ENCODE measurements at places on chromosomes 7 and 10.

GRCh38 chr7:154892459-154892858 is 110.5 kb downstream of the PAXIP1 start:
- DNase-seq, result no peak

DNA sequence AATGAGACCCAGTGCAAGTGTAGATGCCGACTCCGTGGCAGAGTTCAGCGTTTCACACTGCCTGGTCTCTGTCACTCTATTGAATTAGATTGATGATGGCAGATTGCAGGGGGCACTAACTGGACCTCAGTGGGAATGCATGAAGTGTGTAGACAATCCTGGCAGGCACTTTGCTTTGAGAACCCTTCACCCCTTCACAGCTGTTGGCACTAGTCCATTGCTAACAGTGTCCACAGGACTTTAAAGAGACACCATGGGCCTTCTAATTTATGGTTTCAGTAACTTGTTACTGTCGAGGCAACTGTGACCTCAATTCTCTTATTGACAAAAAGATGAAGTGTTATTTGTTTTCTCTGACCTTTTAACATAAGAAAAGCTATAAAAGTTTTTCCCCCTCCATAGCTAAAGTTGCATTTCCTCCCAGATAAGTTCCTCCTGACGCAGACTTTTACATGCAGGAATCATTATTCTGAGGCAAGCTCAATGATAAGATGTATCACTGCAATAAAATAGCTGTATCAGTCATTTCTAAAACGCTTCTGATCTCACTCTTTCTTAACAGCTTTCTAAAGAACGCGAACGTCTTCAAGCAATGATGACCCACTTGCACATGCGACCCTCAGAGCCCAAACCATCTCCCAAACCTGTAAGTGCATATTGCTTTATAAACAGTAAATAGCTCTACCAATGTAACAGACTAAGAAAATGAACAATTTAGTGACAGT is 238.9 kb downstream of the FOXP2 start:
- no peak for DNase-seq

GRCh38 chr7:105020926-105021325 is 6.9 kb downstream of the KMT2E start:
- DNase-seq, result no peak

DNA sequence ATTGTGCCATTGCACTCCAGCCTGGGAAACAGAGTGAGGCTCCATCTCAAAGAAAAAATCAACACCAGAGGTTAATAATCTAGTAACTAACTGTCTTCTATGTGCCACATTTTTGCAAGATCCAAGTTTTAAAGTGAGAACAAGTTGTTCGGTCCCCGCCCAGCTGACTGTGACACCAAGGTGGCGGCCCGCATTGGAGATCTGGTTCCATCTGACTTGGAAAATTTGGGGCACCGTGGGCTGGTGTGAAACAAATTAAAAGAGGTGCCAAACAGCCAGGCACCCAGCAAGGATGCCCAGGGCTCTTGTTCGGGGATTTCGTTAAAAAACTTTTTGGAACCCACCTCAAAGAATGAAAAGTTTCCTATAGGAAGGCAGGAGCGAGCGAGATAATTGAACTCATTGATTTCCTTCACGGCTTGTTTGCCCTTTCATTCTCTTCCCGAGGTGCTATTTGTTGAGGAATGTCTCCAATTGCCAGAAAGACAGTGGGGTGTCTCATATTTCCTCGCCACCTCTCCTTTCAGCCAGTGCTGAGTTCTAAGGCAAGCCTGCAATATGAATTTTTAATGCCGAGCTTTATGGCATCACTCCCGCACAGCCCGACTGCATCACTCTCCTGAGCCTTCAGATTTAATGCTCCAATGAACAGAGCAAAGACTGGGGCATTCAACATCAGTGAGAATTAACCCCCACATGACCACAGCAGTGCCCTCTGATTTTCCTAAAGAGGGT is 156.9 kb upstream of the SH2B2 start:
- DNase-seq, result no peak

- no peak for DNase-seq
Observed at GRCh38 chr7:2480070-2480408, 3.8 kb upstream of the GRIFIN start.

DNA sequence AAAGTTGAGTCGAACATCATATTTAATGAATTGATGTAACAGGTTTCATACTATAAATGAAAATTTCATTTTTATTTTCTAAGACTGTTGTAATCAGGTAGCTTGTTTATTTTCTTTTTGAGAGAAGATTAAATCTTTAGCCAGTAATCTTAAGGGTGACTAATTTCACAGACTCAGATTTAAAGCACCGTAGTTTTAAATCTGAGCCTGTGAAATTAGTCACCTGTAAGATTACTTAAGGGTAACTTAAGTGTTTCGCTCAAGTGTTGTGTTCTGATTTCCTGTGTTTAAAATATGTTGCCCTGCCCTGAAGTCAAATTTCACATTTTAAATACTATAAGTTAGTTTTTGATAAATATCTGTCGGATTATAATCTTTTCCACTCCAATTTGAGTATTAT is 35.8 kb upstream of the TMEM236 start:
- DNase-seq, result no peak

- no peak for DNase-seq
Observed at GRCh38 chr7:66152371-66153191, 37.9 kb downstream of the CRCP start.

DNA sequence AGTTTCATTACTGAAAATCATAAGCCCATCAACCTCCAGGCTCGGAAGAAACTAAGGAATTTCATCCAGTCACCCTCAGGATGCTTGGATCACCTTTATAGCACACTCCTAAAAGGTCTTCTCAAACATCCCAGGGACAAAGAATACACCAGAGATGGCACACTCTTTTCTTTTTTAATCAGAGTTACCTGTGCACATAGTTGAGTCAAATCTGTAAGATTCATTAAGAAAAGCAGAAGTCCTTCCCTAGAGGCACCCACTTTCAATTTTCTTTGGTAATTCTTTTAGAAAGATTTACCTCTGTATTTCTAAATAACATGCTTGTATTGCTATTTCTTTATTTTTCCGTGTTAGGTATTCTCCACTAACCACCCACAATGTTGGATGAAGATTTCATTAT is 50.6 kb upstream of the IL6 start:
- no peak for DNase-seq

- DNase-seq, result no peak
Observed at GRCh38 chr10:88530629-88531391, 52.3 kb downstream of the RNLS start.

GRCh38 chr7:137036768-137037167 is 168.3 kb downstream of the CHRM2 start:
- DNase-seq, result no peak

DNA sequence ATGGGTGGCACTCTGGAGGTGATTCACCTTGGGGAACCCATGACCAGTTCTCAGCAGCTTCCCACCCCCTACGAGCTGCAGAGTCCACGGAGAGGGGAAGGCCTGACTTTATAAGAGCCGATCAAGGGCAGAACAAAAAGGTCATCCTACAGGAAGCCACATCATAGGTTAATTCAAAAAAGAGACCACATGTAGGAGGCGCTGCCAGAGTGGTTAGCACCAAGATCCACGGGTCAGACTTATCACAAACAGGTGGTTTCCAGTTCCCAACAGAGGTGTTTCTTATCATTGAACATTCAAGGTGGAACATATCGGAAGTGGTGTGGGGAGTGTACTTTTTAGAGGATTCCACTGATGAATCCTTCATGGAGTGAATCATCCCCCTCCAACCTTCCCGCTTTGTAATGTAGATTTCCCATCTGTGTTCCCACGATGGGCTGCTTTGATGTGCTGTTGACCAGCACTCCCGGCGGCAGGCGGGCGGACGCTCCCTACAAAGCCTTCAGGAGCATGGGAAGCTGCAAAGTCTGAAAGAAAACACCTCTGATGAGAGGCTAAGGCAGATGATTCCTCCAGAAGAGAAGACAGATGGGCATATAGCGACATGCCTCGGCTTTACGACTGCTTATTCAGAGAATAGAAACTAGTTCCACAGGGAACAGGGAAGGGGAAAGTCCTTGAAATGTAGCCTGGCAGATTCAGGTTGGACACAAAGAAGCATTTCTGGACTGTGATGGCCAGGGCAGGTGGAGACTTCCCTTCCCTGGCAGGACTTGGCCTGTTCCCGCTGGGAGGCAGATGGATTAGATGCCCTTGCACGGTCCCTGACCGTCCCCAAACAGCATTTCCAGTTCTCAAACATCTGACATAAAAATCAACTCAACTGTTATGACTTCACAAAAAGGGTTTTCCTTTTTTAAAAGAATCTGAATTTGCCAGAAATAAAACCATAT is 66.5 kb downstream of the AFAP1L2 start:
- no peak for DNase-seq

GRCh38 chr10:1377740-1378397 is 321.7 kb downstream of the WDR37 start:
- no peak for DNase-seq

DNA sequence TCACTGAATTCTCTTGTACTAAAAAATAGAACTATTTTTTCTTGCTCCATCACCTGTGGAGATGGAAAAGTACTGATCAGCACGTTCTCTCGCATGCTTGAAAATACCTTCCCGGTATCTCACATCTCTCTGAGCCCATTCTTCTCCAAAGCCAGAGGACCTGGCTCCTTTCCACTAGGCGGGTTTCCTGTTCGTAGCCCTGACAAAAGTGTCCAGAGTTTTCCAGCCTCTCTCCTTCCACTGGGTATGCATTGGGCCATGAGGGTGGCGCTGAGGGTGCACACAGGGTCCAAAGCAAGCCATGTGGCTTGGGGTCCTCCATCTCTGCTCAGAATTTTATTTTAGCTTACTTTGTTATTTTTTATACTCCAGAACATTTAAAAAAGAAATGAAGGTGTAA is 16.3 kb upstream of the SRGN start:
- no peak for DNase-seq

DNA sequence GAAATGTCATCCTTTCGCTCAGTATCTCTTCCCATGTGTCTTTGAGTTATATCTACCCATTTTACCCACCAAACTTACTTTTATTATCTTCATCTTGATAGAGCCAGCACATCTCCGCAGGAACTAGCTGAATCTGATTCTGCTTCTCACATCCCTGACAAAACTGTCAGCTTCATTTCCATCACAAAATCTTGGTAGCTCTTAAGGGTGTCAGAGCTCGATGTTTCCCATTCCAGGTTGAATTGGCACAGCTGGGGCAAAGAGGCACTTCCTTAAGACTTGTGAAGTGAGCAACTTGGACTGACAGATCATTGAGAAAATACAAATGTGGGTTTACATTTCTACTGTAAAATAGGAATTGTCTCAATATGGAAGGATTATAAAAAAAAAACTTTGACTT is 434.5 kb downstream of the SUGCT start:
- no peak for DNase-seq

DNA sequence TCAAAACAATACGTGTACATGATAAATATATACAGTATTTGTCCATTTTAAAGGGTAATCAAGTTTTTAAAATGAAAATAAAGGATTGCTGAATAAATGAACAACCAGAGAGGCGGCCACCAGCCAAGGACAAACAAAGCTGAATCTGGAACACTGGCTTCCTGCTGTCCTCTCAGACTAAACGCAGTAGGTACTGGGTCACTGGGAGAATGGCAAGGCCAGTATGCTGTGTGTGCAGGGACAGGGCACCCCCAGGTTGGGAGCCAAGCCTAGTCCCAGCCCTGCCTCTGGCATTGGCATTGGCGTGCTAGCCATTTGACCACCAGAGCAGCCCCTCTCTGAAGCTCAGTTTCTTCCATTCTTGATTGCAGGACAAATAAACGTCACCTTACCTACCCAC is 33.8 kb downstream of the DLG5 start:
- DNase-seq, result no peak

GRCh38 chr7:150373049-150373801 is 4.6 kb downstream of the REPIN1 start:
- DNase-seq, result no peak

GRCh38 chr10:81875467-81876252 is 666 bp downstream of the NRG3 start:
- DNase-seq, result no peak

GRCh38 chr10:71068861-71069271 is 143.5 kb upstream of the UNC5B start:
- no peak for DNase-seq

- no peak for DNase-seq
Observed at GRCh38 chr10:46525177-46525823, 31.2 kb downstream of the GPRIN2 start.

DNA sequence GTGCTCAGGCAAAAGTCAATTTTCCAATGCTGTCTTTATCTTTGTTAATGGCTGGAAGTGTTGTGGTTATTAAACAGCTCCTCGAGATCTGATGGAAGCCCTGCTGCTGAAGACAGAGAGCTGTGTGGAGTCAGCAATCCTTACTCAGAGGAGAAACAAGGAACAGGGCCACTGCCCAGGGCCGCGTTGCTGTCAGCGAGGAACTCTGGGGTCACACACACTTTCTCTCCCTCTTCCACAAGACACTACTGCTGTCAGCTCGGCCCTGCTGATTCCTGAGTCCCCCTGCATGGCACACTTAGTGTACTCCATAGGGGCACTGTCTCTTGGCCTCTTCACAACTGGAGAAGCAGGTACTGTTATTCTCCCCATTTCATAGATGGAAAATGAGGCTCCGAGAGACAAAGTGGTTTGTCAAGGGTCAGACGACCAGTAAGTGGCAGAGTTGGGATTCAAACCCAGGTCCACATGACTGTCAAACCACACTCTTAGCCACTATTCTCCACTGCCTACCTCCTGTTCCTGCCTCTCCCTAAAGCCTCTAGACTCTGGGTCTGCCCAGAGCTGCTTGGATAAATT is 29.3 kb upstream of the PDCD4 start:
- DNase-seq, result no peak

DNA sequence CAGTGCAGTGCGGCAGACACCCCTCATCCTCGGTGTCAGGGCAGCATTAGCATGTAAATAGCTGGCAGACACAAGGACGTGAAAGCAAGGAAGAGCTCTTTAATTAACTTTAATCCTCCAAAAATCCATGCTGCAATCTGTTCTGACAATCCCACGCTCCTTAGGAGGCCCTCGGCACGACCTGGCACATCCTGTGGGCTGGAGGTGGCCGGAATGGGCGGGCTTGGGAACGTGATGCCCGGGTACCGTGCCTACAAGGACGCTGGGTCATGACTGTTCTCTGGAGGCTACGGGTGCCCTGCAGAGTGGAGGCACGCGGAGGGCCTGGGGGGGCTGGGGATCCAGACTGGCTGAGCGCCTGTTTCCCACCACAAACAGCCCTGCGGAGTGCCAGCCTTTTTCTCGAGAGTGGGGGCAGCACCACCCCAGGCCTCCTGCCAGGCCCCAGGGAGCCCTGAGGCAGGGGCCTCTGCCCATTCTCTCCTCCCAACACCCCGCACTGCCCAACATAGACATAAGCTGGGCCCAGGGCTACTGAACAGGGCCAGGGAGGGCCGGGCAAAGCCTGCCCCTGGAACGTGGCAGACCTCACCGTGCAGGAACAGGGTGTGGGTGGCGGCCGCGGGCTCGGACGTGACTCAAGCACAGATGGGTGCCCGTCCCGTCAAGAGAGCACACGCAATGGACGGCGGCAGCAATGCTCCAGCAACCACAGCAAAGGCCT is 189.3 kb downstream of the MAD1L1 start:
- DNase-seq, result no peak

Measured in NCI-H1436 treated with DMSO at 0.1 percent for 48 hours (cell line).